NCI-H187 treated with DMSO at 0.1 percent for 48 hours (cell line): ENCODE measurements at places on chromosomes 12 and 14.

DNA sequence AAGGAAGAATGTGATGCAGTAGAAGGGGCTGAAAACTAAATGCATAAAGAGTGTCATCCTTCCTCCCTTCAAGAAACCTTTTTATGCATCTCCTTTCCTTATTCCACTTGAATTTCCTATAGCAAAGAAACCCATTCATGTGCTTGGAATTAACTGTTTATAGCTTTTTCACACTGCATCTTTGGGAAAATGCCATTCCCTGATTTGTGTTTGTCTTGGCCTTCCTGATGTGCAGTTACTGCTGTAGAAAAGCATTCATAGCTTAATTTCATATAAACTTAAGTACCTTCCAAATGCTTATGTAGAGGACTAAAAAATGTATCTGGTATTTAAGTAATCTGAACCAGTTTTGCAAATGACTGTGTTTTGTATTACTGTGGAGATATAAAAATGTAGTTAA lies 61.8 kb downstream of the SDR9C7 start:
- no peak for DNase-seq

GRCh38 chr12:120242971-120243699 lies 22.4 kb downstream of the PXN start:
- DNase-seq: no peak

DNA sequence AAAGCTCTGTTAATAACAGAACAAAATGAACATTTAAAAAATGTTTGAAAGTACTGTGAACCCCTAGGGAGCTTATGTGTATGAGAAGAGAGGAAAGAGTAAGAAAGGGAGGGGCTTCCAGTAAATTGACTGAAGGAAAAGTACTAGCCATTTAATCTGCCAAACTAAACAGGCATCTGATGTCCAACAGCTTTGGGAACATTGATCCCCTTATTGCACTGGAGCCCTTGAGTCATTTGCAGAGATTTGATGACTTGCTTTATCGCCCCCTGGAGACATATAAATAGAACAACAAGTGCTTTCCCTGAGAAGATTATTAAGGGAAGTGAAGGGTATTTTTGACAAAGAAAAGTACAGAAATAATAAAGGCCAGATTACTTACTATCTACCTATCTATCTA lies 319.3 kb upstream of the NOVA1 start:
- DNase-seq: no peak

DNA sequence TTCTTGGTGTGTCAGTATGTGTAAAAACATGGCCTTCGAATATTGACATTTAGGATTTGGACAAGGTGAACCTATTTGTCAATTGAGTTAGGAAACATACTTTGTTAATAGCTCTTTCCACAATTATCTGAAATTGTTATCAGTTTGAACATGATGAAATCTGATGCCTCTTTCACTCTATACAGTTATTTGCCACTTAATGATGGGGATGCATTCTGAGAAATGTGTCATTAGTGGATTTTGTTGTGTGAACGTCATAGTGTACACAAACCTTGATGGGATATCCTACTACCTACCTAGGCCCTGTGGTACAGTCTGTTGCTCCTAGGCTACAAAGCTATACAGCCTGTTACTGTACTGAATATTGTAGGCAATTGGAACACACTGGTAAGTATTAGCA lies 4.8 kb downstream of the TULP3 start:
- DNase-seq: no peak

- DNase-seq: no peak
Observed at GRCh38 chr14:39267608-39268005, 33.9 kb downstream of the MIA2 start.
